ENCODE measurements at places on chromosomes 7 and 10.

DNA sequence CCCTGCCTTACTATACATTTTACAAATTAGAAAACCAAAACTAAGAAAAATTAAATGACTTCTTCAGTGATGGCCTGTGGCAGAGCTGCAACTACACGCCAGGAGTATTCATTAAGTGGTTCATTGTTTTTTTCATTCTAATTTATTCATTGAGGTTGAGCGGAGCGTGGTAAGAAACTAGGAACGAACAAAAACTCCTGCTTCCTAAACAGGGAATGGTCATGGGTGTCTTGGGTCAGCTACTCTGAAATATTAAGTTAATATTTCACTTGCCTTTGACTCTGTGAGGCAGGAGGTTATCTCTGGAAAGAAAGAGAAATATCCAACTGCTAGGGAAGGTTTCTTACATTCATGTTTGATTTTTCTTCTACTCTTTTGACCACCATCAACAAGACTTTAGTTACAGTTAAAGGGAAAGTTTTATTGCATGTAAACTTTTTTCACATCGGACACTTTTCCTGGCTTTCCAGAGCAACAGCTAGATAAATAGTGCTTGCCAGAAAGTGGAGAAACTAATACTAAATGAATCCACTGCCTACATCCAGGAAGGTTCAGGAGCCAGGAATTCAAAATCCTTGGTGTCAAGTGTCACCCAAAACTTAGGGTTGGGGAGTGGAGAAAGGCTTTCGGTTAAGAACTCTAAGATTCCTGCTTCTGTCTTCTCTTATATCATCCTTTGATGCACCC lies 896 bp upstream of the GNG11 start:
- no peaks in the 10 kb centered on the region for H3K27me3 ChIP-seq
- H3K27ac ChIP-seq: peak overlapping the region; percentile 97
- H3K4me3 ChIP-seq: peak overlapping the region; percentile 95
- H3K36me3 ChIP-seq: no peaks in the 10 kb centered on the region
- peak; percentile 23 for DNase-seq

DNA sequence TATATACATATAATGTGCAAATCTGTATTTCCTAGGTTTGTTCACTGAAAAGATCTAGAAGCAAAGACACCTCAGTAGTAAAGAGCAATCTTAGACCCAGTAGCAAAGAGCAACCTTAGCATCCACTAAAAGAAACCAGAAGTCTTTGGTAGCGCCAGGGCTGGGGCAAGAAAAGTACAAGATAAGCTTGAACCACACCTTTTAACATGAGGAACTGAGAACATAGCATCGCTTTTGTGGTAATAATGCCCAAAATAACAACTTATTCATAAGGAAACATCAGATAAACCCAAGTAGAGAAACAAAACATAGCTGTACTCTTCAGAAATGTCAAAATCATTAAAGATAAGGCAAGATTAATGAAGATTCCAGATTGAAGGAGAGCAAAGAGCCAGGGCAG lies 173.4 kb downstream of the IMMP2L start:
- H3K27me3 ChIP-seq: no peaks in the 10 kb centered on the region
- no peak overlapping the region for H3K4me3 ChIP-seq
- DNase-seq: no peak

- peaks cover 26% of the 10 kb centered on the region for H3K27me3 ChIP-seq
- no peak for DNase-seq
- H3K4me3 ChIP-seq: no peak overlapping the region
- no peak overlapping the region for H3K27ac ChIP-seq
- no peaks in the 10 kb centered on the region for H3K36me3 ChIP-seq
Observed at GRCh38 chr10:113441220-113441619, 111.6 kb upstream of the HABP2 start.

DNA sequence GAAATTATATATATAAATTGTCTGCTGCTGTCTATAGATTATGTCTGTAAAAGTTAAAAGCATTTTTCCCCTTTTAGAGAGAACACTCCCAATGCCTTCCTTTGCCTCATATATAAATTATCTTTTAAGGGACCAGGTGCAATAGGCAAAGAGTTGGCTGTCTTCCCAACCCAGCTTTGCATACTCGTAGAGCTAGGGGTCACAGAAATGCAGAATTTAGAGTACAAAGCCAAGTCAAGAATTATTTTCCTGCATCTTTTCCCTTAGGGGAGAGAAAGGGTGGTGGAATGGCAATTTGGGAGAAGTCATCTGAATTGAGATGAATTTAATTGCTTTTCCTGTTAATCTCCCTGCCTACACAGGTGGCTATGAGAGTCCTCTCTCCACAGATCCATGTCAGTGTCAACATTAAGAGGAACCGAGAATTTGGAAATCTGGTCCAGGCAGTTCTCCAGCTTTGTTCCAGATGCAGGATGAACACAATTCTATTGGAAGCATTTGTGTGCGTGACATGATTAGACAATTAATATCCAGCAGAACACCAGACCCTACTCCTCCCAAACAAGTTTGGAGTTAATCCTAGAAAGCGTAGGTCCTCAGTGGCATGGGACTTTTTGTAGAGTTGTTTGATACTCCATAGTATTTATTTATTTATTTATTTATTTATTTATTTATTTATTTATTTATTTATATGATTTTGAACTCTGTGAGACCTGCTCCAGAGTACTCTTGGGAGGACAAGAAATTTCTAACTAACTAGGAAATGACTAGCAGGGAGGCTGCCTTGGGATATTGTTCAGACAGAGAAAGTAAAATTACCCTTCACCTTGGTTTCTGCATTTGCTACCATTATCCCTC lies 80.3 kb upstream of the SKAP2 start:
- DNase-seq: no peak
- no peak overlapping the region for H3K27ac ChIP-seq
- no peaks in the 10 kb centered on the region for H3K36me3 ChIP-seq
- H3K4me1 ChIP-seq: no peaks in the 10 kb centered on the region

- no peaks in the 10 kb centered on the region for H3K27me3 ChIP-seq
- H3K4me1 ChIP-seq: peaks cover 4% of the 10 kb centered on the region
- H3K36me3 ChIP-seq: peaks cover 2% of the 10 kb centered on the region
- peak overlapping the region; percentile 48 for H3K27ac ChIP-seq
- H3K4me3 ChIP-seq: peak overlapping the region; percentile 87
Observed at GRCh38 chr7:41699516-41699915, 3.4 kb downstream of the INHBA start.

DNA sequence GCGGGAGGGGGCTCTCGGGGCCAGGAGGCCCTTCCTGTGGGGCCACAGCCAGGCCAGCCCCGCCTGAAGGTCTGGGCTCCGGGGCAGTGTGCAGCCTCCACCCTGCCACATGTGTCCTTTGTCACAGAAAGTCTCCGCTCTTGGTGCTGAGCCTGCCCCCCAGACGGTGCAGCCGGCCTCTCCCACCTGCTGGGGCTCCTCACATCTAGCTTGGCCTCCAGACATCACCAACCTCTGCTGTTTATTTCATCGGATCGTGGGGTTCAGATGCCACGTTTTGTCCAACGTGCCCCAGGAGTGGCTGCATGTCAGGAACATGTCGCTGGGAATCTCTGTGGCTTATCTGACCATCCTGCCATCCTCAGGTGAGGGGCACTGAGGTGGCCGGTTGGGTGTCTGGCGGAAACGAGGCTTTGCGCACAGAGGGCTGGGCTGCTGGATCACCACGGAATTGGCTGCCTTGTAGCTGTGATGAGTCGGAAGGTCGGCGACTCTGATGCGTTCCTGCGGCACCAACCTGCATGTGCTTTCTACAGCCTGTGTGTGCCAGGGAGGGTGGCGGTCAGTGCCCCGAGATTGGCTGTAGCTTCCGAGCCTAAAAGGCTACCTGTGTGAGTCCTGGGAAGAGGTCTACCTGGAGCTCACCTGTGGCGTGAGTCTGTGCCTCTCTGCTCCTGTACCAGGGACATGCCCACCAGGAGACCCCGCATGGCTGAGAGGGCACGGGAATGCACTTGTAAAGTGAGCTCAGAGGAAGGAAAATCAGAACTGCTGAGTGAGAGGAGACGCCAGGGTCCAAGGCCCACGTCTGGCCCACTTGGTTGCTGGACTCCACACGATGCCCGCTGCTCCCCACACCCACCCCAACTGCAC lies 316.4 kb downstream of the DNAJB6 start:
- H3K27me3 ChIP-seq: no peaks in the 10 kb centered on the region

GRCh38 chr7:36734731-36735130 lies 10.4 kb upstream of the AOAH start:
- H3K36me3 ChIP-seq: no peaks in the 10 kb centered on the region
- H3K27ac ChIP-seq: no peak overlapping the region
- H3K4me3 ChIP-seq: no peak overlapping the region
- H3K27me3 ChIP-seq: no peaks in the 10 kb centered on the region
- DNase-seq: no peak

GRCh38 chr7:75958802-75959543 lies 35.4 kb downstream of the TMEM120A start:
- peaks cover 41% of the 10 kb centered on the region for H3K4me1 ChIP-seq
- no peaks in the 10 kb centered on the region for H3K27me3 ChIP-seq
- peaks cover 27% of the 10 kb centered on the region for H3K36me3 ChIP-seq
- H3K4me3 ChIP-seq: no peak overlapping the region
- DNase-seq: peak; percentile 30

DNA sequence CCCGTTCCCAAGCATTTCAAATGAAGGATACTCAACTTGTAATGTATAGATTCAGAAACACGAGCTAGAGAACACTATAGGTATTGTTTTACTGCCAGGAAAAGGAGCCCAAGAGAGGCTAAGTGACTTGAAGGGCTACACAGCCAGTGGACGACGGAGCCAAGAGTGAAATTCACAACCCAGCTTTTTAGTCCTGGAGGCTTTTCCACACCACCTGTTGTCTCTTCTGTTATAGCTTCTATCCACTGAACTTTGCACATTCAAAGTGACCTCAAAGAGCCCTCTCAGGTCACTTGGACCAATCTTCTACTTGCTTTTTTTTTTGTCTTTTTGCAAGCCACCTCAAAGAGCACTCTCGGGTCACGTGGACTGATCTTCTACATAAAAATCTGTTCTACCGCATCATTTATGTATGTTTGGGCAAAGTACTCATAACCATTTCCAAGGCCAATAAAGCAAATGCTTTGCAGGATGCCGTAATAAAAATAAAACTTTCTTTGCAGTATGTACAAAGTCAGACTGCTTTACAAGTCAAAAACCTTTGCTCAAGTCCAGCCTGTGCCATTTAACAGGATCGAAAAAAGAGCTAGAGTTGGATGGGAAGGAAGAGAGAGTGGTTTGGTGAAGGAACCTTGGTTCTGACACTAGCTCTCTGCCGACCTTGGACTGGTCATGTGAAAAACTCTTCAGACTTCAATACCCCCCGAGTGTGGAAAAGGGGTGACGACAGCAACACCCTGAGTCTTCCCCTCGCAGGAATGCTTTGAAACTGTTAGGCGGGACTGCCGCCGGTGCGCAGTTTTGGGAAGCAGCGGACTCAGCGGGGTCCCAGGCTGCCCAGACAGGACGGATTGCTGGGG lies 821 bp downstream of the SLC35B4 start:
- H3K27me3 ChIP-seq: no peaks in the 10 kb centered on the region
- peaks cover 1% of the 10 kb centered on the region for H3K4me1 ChIP-seq
- peak overlapping the region; percentile 90 for H3K4me3 ChIP-seq
- H3K27ac ChIP-seq: no peak overlapping the region
- H3K36me3 ChIP-seq: no peaks in the 10 kb centered on the region

GRCh38 chr7:112286250-112287086 lies 80.0 kb downstream of the ZNF277 start:
- H3K4me3 ChIP-seq: no peak overlapping the region
- H3K4me1 ChIP-seq: peaks cover 3% of the 10 kb centered on the region
- H3K27ac ChIP-seq: no peak overlapping the region
- peaks cover 8% of the 10 kb centered on the region for H3K36me3 ChIP-seq
- H3K27me3 ChIP-seq: no peaks in the 10 kb centered on the region

GRCh38 chr7:34523226-34523918 lies 134.6 kb upstream of the NPSR1 start:
- H3K4me1 ChIP-seq: no peaks in the 10 kb centered on the region
- DNase-seq: peak; percentile 49
- H3K36me3 ChIP-seq: no peaks in the 10 kb centered on the region
- no peak overlapping the region for H3K27ac ChIP-seq
- no peak overlapping the region for H3K4me3 ChIP-seq
- H3K27me3 ChIP-seq: no peaks in the 10 kb centered on the region

DNA sequence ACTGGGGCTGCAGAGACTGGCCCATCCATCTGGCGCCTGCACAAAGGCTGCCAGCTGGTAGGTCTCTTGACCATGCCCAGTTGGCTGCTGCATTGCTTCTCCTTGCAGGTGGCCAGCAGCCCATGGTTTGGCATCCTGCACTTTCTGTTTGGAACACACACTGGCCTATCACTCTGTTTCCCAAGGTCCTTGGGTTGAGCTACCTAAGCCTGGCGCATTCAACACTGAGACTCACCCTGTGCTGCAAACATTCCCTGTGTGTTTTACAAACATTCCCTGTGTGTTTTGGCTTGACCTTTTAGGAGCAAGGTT lies 55.5 kb downstream of the TACR2 start:
- peaks cover 28% of the 10 kb centered on the region for H3K36me3 ChIP-seq
- no peak overlapping the region for H3K27ac ChIP-seq
- no peaks in the 10 kb centered on the region for H3K27me3 ChIP-seq
- peaks cover 15% of the 10 kb centered on the region for H3K4me1 ChIP-seq
- H3K4me3 ChIP-seq: peak overlapping the region; percentile 29

- H3K4me1 ChIP-seq: no peaks in the 10 kb centered on the region
- no peak overlapping the region for H3K4me3 ChIP-seq
- H3K27me3 ChIP-seq: no peaks in the 10 kb centered on the region
- DNase-seq: no peak
- H3K27ac ChIP-seq: no peak overlapping the region
- H3K36me3 ChIP-seq: no peaks in the 10 kb centered on the region
Observed at GRCh38 chr7:16929146-16929762, 47.5 kb upstream of the AGR3 start.

DNA sequence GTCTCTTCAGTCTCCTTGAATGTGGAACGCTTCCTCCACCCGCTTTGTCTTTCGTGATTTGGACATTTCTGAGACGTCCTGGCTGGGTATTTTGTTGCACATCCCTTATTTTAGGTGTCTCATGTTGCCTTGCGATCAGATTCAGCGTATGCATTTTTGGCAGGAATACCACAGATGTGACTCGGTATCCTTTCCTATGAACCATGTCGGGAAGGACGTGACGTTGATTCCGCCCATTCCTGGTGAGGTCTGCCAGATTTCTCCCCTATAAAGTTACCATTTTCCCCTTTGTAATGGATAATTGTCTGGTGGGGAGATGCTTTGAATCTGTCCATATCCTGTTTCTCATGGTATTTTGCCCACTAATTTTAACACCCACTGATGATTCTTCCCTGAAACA lies 49.6 kb downstream of the RBM17 start:
- H3K36me3 ChIP-seq: no peaks in the 10 kb centered on the region
- peaks cover 30% of the 10 kb centered on the region for H3K4me1 ChIP-seq
- DNase-seq: no peak
- H3K4me3 ChIP-seq: no peak overlapping the region
- H3K27me3 ChIP-seq: peaks cover 4% of the 10 kb centered on the region
- no peak overlapping the region for H3K27ac ChIP-seq

DNA sequence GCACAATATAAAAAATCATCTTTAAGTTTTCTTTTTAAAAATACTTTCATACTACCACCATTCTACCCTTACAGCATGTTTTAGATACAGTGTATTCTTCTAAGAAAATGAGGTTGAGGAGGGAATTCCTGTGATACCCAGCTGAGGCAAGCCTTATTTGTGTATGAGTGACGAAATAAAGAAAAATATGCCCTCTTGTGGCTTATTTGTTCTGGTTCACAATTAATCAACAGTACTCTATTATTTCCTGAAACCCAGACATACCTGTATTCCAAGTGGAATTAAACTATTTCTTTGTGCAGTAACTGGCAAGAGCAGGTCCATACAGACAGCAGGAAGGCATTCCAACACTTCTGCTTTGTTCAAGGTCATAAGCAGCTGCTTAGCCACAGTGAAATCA lies 4.5 kb upstream of the SEMA3D start:
- peaks cover 6% of the 10 kb centered on the region for H3K4me1 ChIP-seq
- H3K27me3 ChIP-seq: no peaks in the 10 kb centered on the region
- H3K36me3 ChIP-seq: no peaks in the 10 kb centered on the region
- H3K4me3 ChIP-seq: no peak overlapping the region
- no peak overlapping the region for H3K27ac ChIP-seq
